ENCODE measurements at places on chromosomes 16 and 17.

DNA sequence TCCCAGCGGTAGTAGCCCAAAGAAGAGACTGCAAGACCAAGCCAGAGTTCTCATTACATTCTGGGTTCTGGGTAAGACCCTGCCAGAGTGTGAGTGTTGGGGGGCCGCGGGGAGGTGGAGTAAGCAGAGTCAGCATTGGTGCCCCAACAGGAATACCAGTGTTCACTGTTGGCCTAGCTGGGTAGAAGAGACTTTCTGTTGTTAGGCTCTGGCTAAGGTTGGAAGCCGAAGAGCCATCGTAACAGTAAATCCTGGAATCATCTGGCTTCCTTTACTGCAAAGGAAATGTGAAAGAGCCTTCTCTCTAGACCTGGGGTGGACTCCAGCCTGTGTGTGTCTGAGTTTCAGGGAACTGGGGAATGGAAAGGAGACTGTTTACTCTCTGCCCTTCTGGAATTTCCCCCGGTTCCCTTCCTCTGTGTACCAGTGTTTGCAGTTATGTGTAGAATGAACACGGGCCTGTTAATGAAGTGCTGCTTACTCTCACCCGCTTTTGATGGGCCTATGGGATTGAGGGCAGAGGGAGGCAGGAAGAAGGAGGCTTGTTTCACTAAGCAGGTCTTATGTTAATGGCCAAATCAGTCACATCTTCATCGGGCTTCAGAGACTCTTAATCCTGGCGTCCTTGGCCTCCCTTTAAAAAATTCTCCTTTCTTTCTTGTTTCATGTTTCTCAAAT lies 68.5 kb downstream of the WWP2 start:
- no peak for DNase-seq

DNA sequence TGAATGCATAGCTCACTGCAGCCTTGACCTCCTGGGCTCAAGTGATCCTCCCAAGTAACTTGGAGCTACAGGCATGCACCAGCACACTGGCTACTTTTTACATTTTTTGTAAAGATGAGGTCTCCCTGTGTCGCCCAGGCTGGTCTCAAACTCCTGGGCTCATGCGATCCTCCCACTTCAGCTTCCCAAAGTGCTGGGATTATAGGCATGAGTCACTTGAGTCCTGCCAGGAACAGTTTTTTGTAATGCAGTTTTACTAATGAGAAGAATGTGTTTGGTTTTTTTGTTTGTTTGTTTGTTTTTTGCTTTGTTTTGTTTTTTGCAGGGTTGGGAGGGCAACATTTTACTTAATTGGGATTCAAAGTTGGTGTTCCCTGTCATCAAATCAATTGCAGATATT lies 22.2 kb downstream of the SOST start:
- no peak for DNase-seq

DNA sequence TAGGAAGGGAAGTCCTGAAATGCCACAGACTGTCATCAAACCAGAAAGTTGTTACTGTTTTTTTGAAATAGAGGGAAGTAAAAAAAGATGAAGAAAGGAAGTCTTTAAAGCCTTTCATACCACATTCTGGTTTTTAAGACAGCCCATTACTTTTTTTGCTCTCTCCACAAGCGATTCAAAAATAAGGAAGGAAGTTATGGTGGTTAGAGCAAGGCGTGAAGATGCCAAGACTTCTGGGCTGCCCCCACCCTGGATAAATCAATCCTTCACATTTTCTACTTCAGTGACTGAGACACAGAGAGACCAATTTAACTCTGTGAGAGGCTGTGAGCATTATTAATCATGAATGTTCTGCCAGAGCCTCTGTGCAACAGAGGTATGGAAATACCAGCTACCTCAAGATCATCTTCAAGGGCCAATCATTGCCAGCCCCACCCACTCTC lies 82.3 kb upstream of the BCAR1 start:
- DNase-seq = no peak

GRCh38 chr16:20285993-20286499 lies 41.3 kb downstream of the GP2 start:
- no peak for DNase-seq
